ENCODE measurements at places on chromosomes 6 and 20.

- DNase-seq, result no peak
Measured at GRCh38 chr6:129711271-129711631, 1.3 kb upstream of the ARHGAP18 start.

DNA sequence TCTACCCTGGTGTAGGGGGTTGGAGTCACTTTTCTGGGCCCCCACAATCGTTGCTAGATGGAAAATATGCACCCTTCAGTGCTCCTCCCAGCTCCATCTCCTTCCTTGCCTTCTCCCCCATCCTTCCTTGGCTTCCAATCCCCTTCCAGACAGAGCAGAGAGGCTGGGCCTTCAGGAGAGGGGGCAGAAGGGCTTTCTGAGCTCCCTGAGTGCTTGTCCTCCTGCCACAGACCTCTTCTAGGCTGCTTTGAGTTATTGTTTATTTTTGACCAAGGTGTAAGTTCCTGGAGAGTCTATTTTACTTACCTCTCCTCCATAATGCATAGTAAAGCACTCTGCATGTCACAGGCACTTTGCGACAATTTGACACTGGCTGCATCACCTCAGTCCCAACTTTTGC, 96.4 kb upstream of the CNKSR3 start:
- DNase-seq, result no peak

DNA sequence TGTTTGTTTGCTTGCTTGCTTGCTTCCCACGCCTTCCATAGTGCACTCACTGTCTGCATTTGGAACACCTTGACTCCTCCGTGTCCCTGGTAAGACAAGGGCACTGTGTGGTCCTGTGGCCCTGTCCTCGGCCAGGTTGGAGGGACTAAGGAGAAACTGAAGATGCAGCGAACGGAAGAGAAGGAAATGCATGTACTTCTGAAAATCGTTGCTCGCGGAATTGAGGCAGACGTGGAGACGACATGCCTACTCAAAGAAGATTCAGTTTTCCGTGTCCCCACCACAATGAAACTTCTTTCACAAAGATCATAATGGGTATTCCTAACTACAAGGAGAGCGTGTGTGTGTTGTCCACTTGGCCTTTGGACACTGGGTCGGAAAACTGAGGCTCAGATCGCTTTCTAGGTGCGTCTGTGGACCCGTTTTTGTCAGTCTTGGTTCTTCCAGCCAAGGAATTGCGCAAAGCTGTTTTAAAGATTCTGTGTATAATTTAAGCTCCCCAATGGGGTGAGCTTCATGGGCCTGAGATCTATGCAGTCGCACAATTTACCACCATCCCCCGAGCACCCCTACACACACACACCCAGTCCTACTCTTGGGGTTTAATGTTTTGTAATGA, 120.4 kb upstream of the ZNF184 start:
- no peak for DNase-seq

DNA sequence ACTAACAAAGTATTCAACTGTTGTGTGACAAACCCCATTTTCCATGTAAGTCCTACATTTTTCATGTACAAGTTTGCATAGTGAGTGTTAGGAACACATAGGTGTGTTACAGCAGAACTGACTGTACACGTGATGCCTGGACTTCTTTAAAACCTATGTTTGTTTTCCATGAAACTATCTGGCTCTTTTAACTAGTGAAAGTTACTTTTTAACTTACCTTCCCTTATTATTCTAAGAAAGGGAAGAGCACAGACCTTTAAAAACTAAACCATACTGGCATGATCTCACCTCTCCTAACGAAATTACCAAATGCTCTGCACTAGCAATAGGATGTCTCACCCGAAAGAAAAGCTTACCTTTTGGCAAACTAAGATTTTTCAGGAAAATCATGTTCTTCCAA, 87.8 kb downstream of the CENPW start:
- no peak for DNase-seq

DNA sequence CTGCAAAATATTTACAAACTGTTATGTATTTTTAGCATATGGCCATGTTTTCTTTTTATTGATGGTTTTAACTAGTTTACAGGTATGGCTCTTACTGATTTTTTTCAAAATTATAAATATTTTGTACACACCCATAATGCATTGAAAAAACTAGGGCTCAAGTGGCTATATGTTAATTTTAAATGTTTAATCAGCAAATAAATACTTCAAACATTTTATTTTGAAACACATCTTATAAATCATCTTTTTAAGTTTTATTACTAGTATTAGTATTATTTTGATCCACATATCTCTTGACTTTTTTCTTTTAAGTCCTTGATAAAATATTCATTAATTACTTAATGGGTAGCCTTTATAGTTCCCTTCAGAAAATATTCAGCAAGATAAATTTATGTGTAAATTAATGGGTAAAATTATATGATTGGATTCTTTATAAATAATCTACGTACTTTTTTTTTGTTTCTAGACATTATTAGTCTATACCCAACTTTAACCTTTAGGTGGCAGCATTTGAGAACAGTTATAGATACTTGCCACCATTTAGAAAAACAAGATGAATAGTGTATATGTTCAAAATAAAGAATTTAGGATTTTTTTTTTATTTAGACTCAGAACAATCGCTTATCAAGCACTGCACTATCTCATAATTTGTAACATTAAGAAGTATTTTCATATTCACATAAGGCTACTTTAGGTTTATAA, 241.9 kb downstream of the ADGRB3 start:
- no peak for DNase-seq

GRCh38 chr6:55869674-55870073, 5.7 kb downstream of the BMP5 start:
- no peak for DNase-seq

DNA sequence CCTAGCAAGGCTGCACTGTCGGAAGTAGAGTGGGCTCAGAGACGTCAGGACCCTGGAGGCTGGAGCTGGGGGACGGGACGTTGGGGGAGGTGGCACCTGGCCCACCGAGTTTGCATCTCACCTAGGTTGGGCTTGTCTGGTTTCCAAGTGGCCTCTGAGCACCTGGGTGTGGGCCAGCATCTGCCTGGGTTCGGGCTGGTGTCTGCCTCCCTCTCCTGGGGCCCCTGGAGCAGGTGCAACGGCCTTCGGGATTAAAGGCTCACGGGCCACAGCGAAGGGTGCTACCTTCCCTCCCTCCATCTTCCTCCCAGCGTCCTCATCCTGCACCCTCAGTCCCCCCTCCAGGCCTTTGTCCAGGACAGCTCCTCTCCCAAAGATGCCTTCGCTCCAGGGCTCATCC, 6.0 kb downstream of the HRH3 start:
- no peak for DNase-seq

DNA sequence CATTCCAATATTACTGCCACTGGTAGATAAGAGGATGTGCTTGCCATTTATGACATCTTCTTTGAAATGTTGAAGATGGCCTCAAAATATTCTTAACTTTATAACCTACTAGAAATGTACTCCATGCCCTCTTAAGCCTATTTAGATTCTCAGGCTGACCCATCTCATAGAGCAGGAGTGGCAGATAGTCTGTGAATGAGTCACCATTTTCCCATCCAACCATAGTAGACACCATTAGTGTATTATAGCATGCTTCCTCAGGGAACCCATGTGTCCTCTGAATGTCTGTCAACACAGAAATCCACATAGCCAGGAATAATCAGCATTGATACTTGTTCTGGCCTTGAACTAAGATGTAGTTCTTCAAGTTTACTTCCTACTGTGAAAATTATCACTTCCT, 150.2 kb downstream of the IMPG1 start:
- no peak for DNase-seq

DNA sequence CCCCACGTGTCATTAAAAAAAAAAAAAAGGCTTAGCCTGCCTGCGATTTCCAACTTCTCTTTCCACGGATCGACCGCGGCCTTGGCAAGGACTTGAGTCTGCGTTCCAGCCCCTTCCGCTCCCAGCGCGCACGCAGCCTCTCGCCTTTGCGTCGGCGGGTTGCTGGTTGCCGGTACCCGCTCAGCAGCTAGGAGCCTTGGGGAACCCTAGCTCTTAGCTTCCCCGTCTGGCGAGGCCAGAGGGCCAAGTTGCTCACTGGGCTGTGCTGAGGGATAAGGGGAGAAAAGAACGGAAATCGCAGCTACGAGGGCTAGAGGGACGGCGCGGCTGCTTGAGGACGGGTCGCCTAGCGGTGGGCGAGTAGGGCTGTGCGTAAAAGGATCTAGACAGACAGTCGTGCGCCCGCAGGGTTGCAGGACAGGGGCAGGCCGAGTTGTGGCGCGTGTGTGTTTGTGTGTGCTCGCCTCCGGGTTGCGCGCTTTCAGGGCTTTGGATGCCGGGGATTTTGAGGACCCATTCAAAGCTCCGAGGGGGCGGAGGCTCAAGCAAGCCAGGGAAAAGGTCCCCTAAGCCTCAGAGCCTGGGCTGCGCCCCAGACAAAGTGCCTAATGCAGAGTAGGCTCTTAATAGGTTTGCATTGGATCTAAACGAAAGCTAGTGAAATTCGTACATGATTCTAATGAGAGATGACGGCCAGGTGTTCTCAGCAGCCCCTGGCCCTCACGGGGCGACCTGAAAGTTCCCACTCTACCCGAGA, 40.5 kb upstream of the OSTM1 start:
- DNase-seq, result no peak

- DNase-seq, result no peak
Measured at GRCh38 chr20:31872406-31872805, 2.0 kb downstream of the TTLL9 start.

GRCh38 chr20:52494244-52494643, 302.7 kb upstream of the ZFP64 start:
- DNase-seq, result no peak

DNA sequence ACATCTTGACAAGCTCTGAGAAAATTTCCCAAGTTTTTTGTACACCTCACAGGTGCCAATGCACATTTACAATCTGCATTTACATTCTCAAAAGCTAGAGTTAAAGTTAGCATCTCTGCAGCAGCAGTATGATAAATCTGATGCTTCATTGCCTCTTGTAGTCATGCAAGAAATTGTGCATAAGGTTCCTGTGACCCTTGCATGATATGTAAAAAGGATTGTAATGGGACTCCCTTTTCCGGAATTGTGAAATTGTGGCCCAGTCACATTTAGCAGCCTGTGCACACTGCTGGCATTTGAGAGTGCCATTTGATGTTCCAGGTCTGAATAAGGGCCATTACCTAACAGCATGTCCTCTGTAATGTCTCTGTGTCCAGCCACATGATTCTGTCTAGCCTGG, 24.1 kb downstream of the HLA-DRB1 start:
- DNase-seq, result no peak

DNA sequence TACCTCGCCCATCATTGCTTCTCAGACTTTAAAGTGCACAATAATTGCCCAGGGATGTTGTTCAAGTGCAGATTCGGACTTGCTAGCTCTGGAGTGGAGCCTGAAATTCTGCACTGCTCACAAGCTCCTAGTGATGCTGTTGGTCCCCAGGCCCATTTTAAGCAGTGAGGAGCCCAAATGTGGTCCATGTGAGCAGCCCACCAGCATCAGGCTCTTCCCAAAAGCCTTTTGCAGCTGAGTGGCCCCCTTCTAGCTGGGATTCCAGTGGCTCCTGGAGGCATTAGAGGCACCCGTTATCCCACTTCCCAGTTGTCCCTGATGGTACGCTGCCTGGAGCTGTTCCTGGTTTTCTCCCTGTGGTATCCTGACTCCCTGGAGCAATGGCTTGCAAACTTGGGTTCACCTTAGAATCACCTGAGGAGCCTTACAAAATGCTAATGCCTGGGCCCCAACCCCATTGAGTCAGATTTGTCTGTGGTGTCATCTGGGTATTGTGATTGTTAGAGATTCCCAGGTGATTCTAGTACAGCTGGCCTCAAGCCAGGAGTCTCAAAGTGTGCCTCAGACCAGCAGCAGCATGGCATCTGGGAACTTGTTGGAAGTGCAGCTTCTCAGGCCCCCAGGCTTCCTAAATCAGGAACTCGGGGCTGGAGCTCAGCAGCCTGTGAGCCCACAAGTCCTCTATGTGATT, 186.9 kb upstream of the SLC24A3 start:
- DNase-seq, result no peak

- DNase-seq, result no peak
Measured at GRCh38 chr6:34585108-34585507, 29.0 kb upstream of the SPDEF start.

GRCh38 chr6:114389111-114389510, 46.3 kb upstream of the HS3ST5 start:
- DNase-seq, result no peak

GRCh38 chr6:105437236-105437635, 34.4 kb upstream of the PREP start:
- no peak for DNase-seq

GRCh38 chr6:145544514-145544913, 190.8 kb downstream of the EPM2A start:
- no peak for DNase-seq

DNA sequence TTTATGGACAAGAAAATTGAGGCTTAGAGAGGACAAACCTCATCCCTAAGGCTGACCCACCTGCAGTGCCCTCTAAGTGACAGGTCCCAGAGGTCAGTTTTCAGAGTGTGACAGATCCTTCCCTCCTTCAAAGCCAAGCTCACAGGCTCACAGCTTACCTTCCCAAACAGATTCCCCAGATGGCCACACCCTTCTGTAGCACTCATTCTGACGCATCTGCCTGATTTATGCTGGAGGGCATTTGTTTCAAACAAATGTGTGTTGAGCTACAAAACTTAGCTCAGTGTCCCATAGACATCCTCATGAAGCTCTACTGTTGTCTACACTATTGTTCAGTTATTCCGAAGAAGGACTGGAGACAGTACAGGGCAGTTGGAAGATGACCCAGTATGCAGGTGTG, 60.6 kb upstream of the RIN2 start:
- no peak for DNase-seq

- no peak for DNase-seq
Measured at GRCh38 chr20:36331209-36331608, 25.1 kb downstream of the DLGAP4 start.

DNA sequence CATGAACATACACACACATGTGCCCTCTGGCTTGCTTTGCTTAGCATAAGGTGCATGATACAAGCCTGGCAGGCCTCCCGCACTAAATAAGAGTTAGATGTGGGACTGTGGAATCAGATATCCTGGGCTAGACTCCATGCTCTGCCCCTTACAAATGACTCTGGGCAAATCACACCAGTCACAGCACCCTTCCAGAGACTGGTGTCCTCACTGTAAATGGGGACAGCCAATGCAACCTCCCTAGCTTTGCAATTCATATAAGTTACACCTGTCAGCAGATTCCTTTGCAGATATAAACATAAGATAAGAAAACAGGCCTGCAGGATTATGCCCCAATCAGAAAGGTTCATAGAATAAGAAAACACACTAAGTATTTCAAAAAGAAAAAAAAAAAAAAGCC, 174.1 kb downstream of the PTPRT start:
- DNase-seq, result no peak

GRCh38 chr20:38161412-38161774, 3.7 kb downstream of the TGM2 start:
- no peak for DNase-seq

DNA sequence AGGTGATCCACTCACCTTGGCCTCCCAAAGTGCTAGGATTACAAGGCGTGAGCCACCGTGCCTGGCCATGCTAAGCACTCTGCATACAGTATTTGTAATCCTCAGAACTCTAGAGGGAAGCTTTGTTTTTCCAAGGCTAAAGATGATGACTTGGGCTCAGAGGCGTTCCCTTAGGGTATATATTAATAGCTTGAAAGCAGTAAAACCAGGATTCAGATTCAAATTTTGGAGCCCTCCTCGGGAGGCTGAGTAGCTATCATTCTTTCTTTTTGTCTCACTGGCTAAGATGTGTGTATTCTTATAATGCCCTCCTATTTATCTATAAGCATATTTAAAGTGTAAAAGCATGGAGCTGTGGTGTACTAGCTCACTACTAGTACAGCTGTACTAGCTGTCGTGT, 68.5 kb downstream of the PRPH2 start:
- no peak for DNase-seq

Measured in stimulated activated CD8-positive, alpha-beta memory T cell treated with anti-CD3 and anti-CD28 coated beads, Interleukin-4, amount 100 ng/mL, for 1 hour (primary cell).